ENCODE measurements at places on chromosomes 5 and 9.

- no peak for DNase-seq
Observed at GRCh38 chr5:145050181-145050580, 785.0 kb downstream of the PRELID2 start.

DNA sequence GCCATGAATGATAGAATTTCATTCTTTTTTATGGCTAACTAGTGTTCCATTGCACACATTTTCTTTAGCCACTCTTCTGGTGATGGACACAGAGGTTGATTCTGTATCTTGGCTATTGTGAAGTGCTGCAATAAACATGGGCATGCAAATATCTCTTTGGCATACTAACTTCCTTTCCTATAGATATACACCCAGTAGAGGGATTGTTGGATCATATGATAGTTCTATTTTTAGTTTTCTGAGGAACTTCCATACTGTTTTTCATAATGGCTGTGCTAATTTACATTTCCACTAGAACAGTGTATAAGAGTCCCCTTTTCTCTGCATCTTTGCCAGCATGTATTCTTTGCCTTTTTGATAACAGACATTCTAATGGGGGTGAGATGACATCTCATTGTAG is 50.4 kb upstream of the CDK5RAP2 start:
- no peak for DNase-seq

GRCh38 chr5:61327760-61328753 is 4.0 kb upstream of the ZSWIM6 start:
- no peak for DNase-seq

DNA sequence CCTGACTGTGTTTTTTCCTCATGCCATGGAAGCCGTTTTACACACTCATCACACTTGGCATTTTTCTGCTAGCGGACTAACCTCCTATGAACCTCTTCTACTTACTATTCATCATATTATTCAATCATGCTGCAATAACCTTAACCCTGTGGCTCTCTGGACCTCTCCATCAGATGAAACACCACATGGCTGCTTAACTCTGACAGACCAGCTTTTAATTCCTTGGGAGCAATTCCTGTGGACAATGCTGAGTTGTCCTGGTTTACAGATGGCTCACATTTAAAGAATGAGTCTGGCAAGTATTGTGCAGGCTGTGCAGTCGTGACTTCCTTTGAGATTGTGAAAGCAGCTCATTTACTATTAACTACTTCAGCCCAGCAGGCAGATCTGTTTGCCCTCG is 9.0 kb downstream of the OR1J1 start:
- DNase-seq: no peak

DNA sequence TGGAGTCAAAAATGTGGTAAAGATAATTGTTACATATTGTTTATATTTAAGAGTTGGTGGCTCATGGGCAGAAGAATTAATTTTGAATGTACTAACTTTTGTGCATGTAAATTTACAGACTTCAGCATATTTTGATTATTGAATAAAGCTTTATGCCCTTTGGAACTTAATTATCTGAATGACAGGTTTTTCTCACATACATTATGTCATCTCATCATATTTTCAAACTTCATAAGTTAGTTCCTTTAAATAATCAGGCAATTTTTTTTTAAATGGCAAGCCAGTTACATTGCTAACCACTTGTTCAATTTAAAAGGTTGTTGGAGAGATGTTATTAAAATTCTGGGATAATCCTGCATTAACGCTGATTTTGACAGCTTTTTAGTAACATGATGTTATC is 184.6 kb upstream of the EDIL3 start:
- DNase-seq: no peak

DNA sequence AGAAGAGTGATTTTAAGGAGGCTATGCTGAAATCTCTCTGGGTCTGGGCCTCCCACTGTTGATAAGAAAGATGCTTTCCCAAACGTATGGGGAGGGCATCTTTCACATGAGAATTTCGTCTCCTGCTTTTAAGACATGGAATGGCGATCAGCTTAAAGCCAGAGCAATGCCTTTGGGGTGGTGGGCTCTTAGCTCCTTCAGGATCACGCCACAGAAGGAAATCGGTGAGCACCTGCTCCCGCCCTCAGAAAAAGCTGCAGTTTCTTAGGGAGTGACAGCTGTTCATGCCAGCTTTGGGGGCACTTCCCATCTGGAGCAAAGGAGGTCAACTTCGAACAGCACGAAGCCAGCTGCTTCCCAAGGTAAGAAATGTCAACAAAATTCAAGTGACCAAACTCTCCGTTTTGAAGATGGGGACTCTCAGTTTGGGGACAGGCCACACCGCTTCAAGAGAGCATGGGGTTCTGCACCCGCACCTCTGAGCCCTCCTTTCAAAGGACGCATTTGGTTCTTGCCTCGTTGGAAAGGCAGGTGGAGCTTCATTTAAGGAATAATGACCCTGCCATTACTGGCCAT is 39.0 kb downstream of the TRIP13 start:
- no peak for DNase-seq

GRCh38 chr9:89675058-89675742 is 70.4 kb downstream of the GADD45G start:
- DNase-seq: no peak

All from stimulated activated CD4-positive, alpha-beta T cell treated with anti-CD3 and anti-CD28 coated beads, Interleukin-2, amount 100 ng/mL, for 24 hours (primary cell).